ENCODE measurements at places on chromosomes 3 and 15.
A peak's percentile ranks its signal among the peaks of the same experiment; 100 is the strongest.

GRCh38 chr3:64224826-64225610, at the start of gene PRICKLE2:
Gene PRICKLE2 (minus strand): TSS chr3:64225466. CDS start chr3:64198927, 26,539 bp downstream.
- DNase-seq: no peak

DNA sequence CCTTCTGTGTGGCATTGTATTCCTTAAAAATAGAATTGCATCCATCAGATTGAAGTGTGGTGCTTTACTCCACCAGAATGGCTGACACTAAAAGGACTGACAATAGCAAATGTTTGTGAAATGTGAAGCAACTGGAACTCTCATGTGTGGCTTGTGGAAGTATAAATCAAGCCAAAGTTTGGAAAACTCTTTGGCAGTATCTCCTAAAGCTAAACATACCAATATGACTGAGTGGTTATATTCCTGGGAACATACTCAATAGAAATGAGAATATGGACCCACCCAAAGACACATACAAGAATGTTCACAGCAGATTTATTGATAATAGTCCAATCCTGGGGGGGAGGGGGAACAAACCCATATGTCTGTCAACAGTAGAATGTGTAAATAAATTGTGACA, 87.1 kb downstream of the RARB start:
- no peak for DNase-seq

DNA sequence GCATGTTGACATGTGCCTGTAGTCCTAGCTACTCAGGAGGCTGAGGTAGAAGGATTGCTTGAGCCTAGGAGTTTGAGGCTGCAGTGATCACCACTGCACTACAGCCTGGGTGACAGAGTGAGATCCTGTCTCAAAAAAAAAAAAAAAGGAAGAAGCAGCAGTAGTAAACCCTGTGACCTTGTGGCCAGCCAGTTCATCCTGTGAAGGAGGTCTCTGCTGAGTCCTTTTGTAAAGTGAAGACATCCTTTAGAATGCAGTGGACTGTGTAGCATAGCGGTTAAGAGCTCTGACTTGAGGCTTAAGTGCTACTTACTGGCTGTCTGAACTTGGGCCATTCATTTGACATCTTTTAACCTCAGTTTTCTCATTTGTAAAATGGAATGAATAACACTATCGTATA, 8.3 kb downstream of the EXOSC7 start:
- DNase-seq: peak; percentile 40

DNA sequence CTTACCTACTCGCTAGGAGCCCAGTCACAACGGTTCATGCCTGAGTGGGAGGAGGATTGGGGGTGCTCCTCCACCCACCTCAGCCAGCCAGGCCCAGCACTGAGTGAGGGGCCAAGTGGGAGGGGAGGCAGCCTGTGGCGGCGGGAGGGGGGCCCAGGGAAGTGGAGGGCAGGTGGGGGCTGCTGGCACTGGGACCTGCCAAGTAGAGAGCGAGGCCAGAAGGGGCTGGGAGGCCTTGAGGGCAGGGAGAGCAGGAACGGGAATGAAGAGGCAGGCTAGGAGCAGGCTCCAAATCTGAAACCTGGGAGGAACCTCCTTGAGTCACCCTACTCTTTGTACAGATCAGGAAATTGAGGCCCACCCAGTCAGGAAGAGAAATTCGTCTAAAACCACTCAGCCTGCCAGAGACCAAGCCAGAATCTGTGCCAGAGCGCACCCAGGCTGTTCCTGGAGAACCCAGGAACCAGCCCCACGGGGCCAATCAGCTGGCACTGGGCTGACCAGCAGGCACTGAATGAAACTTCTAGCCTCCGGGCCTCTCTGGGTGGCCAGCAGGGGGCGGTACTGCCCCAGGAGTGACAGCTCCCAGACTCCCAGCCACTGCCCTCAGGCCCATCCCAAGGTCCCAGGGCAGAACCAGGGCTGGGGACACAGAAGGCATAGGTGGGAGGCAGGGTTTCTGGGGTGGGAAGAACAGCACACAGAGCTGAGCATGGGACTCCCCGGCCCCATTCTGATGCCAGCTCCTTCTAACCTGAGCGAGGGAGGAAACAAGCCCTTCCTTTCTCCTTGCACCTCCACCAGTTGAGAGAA, 14.8 kb upstream of the CYP11A1 start:
- peak; percentile 93 for DNase-seq

GRCh38 chr3:127273206-127273605, 14.6 kb downstream of the PRR20G start:
- no peak for DNase-seq

- peak; percentile 87 for DNase-seq
Measured at GRCh38 chr3:46642971-46643370, 30.6 kb downstream of the FAM240A start.

GRCh38 chr3:191263365-191263764, 64.3 kb downstream of the OSTN start:
- no peak for DNase-seq

- DNase-seq: no peak
Measured at GRCh38 chr3:126102530-126102951, 18.6 kb upstream of the SLC41A3 start.

DNA sequence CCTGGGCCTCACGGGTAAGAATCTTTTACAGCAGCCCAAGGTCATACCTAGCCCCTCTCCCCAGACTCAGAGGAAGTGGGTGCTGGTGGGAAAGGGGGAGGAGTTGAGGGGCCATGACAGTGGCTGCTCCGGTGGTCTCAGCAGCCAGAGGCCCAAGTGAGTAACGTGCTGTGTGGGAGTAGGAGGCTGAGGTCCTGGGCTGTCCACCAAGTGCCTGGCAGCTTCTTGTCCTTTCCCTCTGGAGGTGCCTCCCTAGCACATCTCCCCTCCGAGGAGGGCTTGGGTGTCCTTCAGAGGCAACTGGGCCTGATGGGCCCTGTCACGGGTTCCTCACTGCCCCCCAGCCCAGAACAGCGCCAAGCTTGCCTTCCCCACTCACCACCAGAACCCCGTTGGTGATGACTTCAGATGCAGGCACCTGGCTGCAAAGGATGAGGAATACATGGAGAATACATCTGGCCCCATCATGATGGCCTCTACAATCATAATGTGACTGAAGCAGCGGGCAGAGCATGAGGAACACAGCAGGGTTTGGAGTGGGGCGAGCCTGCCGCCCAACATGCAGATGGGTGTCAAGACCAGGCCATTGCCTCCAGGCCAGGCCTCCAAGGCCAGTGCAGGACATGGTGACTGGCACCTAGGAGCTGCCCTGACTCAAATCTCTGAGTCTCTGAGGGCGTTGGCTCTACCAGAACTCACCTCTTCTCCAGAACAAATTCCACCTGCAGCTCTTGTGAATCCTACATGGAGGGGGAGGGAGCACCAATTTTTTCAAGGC, 3.3 kb downstream of the PLA2G4F start:
- no peak for DNase-seq

GRCh38 chr3:101038393-101038792, 45.2 kb upstream of the ABI3BP start:
- no peak for DNase-seq

DNA sequence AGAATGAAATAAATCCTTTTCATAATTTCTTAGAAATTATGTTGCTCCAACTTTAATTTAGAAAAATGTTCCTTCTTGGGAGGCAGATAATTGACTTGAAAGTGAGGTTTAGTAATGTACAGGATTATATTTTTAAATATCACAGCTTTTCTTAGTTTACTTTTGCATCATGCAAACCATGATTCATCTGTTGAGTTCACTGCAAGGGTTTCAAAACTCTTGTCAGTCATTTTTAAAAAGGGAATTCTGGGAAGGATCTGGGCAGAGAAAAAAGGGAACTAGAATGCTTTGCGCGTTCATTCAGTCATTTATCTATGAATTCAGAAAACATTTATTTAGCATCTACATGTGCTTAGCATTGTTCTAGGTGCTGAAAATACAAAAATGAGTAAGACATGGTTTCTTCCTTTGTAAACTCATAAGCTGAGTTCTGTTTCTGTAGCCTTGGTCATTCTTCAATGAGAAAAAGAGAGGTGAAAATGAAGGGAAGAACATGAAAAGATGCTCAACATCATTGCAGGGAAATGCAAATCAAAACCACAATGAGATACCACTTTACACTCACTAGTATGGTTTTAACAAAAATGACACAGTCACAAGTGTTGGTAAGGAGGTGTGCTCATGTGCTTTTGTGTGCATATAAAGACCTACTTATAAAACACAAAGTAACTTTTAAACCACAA, 209.1 kb downstream of the NR1D2 start:
- no peak for DNase-seq

- no peak for DNase-seq
Measured at GRCh38 chr15:100196326-100197058, 145.3 kb downstream of the ADAMTS17 start.

- no peak for DNase-seq
Measured at GRCh38 chr3:39781025-39781424, 28.4 kb upstream of the MYRIP start.

- DNase-seq: no peak
Measured at GRCh38 chr3:170511371-170511770, 74.5 kb downstream of the SLC7A14 start.

GRCh38 chr3:59566481-59566975, 516.7 kb upstream of the CFAP20DC start:
- DNase-seq: no peak

- DNase-seq: no peak
Measured at GRCh38 chr15:72086010-72086697, 31.8 kb downstream of the MYO9A start.

DNA sequence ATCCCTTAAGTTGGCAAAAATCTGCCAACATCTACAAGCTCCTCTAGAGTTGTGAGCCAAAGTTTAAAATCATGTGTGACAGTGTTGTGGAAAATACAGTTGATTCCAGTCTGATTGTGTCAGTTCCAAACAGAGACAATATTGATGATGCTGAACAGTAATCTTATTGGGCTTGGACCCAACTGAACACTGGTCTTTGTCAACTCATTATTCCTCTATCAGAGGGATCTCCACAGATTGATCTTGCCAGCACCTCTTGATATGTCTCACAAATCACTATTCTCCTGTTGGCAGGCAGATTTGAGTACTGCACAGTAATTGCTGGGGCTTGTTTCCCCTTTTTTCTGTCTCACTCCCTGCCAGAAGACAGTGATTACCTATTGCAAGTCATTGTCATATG, 326.6 kb upstream of the DPH6 start:
- DNase-seq: no peak

- no peak for DNase-seq
Measured at GRCh38 chr3:140384876-140385275, 293.0 kb upstream of the TRIM42 start.

- no peak for DNase-seq
Measured at GRCh38 chr3:124019291-124019690, 27.4 kb upstream of the ROPN1 start.

DNA sequence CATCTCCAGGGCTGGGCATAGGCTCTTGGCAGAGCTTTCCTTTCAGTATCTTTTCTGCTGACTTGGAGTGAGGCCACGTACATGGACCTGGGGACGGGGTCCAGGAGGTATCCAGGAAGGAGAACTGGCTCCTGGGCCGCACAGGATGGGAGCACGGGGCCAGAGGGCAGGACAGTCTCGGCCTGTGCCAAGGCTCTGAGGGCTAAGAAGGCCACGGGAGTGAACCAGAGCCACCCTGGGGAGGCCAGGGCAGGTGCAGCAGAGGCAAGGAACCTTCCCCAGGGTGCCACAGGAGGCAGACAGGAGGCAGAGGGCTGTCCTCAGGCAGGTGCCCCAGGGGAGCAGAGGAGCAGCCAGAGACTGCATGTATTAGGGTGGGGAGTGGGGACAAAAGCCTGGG, 50.3 kb downstream of the PLXNA1 start:
- DNase-seq: no peak

DNA sequence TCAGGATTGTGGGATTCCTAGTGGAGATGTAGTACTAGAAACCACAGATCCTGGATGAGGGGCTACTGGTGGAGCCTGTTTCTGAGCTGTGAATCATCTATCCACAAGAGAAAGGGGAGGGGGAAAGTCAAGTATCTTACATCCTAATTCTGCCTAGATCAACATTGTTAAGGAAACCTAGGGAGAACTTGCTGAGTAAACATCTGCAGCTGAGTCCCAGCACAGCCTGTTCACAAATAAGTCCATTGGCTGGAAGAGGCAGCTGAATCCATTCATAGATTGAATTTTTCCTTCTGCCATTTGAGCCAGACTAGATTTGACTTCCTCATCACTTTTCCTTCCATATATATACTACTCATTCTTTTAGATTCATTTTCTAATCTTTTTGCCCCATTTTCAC, 460.5 kb downstream of the TUSC7 start:
- no peak for DNase-seq

GRCh38 chr3:167742338-167742737, 6.8 kb downstream of the SERPINI1 start:
- DNase-seq: no peak

- DNase-seq: no peak
Measured at GRCh38 chr3:180116658-180117057, 79.9 kb upstream of the PEX5L start.

GRCh38 chr3:97277708-97278107, 463.3 kb downstream of the EPHA6 start:
- DNase-seq: no peak

DNA sequence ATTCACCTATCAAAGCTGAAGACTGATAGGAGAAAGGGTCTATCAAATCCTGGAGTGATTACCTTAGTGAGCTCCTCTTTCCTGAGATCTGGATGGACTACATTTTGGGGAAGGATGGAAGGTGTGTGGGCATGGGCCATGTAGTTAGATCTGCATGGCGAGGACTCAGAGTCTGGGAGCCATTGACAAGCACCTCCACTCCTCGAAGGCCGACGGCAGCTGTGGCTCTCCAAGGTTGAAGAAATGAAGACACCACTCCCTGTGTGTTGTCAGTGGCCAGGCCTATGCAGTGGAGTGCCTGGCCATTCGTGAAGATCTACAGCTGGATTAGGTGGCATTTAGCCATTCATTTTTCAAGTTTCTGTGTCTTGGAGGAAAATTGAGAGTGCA, 509.2 kb downstream of the GABRG3 start:
- no peak for DNase-seq

Measured in KBM-7 (cell line).